HTR-8/SVneo (cell line): ENCODE measurements at places on chromosomes 6 and 20.

GRCh38 chr20:47048054-47048453 lies 153.4 kb downstream of the EYA2 start:
- no peak for DNase-seq

GRCh38 chr6:105880030-105880492 lies 206.1 kb upstream of the PRDM1 start:
- DNase-seq, result no peak

DNA sequence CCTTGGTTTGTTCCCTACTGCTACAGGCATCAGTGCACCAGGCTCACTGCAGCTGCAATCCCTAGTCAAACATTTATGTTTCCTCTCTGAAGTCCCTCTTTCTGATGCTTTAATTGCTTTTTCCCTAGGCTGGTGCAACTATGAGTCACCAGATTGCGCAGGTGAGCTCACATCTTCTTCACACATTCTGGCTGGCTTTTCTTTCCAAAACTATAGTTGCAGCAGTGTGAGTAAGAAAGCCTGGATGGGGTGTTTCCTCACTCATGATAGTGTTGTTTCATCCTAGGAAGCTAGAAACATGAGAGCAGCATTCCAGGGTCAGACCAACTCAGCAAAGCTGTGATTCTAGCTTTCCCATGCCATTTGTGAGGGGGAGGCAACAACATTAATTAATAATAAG lies 296.4 kb downstream of the PAX1 start:
- no peak for DNase-seq

DNA sequence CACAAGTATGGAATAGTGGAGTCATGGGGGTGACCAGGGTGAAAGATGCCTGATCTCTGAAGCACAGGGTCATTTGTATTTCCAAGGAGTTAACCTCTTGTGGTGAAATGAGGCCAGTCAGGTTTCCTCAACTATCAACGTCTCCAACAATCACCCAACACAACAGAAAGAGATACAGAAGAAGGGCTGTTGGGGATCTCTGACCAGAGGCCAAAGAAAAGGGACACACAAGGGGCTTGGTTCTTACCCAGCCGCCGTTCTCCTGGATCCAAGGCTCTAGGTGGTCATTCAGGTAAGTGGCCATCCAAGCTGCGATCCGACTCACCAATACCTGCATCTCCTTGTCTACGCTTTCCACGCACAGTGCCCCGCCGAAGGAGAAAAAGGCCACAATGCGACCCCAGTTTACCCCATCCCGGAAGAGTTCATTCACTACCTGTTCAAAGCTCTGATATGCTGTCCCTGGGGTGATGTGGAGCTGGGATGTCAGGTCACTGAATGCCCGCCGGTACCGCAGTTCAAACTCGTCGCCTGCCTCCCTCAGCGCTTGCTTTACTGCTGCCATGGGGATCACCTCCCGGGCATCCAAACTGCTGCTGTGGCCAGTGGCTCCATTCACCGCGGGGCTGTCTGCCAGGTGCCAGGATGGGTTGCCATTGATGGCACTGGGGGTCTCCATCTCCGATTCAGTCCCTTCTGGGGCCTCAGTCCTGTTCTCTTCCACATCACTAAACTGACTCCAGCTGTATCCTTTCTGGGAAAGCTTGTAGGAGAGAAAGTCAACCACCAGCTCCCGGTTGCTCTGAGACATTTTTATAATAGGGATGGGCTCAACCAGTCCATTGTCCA lies 1.0 kb downstream of the BCL2L1 start:
- DNase-seq, result no peak

DNA sequence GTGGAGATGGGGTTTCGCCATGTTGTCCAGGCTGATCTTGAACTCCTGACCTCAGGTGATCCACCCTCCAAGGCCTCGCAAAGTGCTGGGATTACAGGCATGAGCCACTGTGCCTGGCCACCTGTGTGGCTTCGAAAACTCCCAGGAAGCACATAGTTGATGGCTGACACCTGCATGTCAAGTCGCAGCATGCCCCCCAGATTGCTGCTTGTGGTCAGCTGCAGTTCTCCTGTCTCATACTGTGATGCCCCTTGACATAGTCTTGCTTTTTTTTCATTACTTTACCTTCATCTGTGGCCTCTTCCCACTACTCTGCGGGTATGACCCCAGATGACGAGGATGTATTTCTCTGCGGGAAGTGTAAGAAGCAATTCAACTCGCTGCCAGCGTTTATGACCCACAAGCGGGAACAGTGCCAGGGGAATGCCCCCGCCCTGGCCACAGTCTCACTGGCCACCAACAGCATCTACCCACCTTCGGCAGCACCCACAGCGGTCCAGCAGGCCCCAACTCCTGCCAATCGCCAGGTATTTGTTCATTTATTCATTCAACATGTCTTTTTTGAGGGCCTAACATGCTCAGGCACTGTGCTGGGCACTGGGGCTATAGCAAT lies 13.1 kb downstream of the ZNF341 start:
- DNase-seq, result no peak

GRCh38 chr6:52550870-52551269 lies 26.0 kb downstream of the TRAM2 start:
- no peak for DNase-seq

GRCh38 chr6:40077315-40077714 lies 143.1 kb upstream of the MOCS1 start:
- no peak for DNase-seq

GRCh38 chr20:53177687-53178086 lies 205.5 kb downstream of the TSHZ2 start:
- no peak for DNase-seq

DNA sequence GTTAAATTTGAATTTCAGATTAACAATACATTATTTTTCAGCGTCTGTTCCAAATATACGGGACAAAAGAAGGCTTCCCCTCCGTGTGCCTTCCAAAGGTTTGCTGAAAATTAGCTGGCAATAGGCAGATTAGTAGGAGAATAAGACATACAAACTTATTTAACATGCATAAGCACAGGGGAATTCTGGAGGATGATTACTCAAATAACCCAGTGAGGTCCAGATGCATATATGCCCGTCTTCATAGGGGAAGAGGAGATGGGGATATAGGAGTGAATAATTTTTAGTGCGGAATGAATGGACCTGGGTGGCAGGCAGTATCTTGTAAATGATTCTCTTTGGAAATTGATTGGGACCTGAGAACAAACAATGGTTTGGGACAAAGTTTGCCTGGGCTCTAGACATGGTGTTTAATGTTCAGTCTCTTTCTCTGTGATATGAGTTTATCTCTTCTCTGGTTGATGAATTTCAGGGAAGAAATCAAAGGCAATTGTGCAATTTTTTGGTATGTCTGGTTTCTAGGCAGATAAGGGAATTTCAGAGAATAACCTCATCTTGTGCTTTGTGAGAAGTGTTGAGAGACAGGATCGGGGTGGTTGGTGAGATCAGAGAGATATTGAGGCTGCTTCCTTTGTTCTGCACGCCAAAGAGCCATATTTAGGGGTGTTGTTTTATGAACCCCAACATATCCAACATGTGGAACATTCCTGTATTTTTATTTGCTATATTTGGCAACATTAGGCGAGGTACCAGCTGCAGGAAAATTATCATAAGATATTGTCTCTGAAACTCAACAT lies 63.7 kb downstream of the MKKS start:
- no peak for DNase-seq

DNA sequence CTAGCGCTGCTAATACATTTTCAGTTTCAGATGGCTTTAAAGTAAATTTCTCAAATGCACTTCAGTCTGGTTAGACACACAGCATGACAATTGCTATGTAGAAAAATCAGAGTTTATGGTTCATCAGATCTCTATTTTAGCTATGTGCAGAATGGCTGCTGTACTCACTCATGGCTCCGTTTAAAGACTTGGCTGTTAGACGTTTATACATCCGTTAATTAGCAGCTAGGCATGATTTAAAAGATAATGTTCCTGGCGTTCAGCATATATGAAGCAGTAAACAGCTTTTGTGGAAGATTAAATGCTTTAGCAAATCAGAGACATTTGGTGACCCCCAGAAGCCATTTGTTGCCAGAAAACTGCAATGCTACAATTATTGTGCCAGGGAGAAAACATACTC lies 350.0 kb upstream of the MANEA start:
- DNase-seq, result no peak

- no peak for DNase-seq
Measured at GRCh38 chr20:13778827-13779226, 5.9 kb downstream of the ESF1 start.

DNA sequence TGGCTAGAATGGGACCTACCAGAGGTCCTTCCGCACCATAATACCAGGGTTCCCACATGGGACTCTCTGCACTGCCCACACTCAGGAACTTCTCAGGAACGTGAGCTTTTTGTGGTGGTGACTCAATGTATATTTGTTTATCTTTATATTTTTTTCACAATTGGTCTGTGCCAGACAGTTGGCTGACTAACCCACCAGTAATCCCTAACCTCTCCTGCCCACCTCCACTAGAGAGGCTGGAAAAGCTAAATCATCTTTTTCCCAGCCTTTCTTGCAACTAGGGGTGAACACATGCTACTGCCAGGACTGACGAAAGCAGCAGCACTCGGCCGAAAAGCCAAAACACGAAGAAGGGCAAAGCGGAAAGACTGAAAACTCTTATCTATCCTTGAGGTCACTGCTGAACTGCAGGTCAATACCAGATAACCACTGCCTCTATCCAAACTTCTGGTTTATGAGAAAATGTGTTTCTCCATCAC lies 112.9 kb downstream of the TRERF1 start:
- DNase-seq, result peak; percentile 83

DNA sequence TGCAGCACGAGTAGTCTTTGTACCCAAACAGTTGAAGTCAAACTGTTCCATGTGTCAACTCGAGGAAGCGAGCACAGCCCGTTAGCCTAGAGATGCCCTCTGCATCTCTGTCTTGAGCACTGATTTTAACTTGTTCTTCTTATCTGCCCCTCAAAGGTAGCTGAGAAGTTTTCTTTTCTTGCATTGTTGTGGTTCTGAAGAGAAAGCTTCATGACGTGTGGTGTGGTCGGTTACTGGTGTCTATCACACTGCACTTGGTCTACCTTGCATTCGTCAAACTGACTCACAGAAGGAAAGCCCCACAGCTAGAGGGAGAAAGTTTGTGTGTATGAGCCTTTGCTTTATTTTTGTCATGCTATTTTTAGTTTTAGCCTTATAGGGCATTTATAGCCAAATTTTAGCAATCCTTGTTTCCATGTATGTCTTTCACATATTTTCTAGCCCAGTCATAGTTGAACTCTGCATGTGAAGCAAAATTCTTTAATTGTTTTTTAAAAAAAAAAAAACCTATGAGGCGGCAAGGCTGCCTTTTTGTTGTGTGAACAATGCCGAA lies 115.1 kb downstream of the JAG1 start:
- DNase-seq, result no peak

DNA sequence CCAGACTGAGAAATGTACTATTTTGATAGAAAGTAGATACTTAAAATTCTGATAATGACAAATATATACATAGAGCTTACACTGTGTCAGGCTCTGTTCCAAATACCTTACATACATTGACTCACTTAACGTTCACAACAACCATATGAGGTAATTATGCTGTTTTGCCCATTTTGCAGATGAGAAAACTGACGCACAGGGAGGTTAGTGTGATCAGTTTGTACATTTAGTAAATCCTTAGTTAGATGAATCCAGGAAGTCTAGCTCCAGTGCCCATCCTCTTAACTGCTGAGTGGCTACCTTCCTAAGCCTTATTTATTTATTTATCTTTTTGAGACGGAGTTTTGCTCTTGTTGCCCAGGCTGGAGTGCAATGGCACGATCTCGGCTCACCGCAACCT lies 23.3 kb upstream of the GTF3C6 start:
- DNase-seq, result no peak

DNA sequence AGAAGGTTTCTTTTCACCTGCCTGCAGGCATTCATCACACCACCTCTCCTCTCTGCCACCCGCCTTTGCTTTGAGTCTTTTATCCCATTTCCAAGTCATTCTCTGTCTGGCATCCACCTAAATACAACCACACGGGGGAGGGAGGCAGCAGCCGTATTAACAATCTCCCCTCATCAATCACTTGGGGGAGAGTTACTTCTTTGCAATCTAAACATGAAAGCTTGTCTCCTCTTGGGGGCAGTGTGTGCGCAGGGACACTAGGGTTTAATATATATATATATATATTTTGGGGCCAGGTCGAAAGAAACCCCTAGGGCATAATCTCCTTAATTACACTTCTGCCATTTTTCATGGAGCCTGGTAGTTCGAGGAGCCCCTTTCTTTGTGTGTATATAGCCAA lies 214.5 kb downstream of the TSHZ2 start:
- DNase-seq, result no peak

DNA sequence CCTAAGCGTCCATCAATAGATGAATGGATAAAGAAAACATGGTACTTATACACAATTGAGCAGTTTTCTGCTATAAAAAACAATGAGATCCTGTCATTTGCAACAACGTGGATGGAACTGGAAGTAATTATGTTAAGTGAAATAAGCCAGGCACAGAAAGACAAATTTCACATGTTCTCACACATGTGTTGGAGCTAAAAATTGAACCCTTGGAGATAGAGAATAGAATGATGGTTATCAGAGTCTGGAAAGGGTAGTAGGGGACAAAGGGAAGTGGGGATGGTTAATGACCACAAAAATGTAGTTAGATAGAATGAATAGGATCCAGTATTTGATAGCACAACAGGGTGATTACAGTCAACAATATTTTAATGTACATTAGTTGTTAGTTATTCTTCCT lies 1033.5 kb downstream of the HACE1 start:
- no peak for DNase-seq

- DNase-seq, result peak; percentile 12
Measured at GRCh38 chr6:147154454-147154853, 49.8 kb upstream of the STXBP5 start.

DNA sequence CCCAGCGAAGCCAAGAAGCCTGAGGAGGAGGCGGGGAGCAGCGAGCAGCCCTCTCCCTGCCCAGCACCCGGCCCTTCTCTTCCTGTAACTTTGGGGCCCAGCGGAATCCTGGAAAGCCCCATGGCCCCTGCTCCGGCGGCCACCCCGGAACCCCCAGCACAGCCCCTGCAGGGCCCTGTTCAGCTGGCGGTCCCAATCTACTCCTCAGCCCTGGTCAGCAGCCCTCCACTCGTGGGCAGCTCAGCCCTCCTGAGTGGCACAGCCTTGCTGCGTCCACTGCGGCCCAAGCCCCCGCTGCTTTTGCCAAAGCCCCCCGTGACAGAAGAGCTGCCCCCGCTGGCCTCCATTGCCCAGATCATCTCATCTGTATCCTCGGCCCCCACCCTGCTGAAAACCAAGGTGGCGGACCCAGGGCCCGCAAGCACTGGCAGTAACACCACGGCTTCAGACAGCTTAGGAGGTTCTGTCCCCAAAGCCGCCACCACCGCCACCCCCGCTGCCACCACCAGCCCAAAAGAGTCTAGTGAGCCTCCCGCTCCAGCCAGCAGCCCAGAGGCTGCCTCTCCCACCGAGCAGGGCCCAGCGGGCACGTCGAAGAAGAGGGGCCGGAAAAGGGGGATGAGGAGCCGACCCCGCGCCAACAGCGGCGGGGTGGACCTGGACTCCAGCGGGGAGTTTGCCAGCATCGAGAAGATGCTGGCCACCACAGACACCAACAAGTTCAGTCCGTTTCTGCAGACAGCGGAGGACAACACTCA lies 81.9 kb downstream of the SSR1 start:
- no peak for DNase-seq

GRCh38 chr6:74780831-74781230 lies 425.0 kb downstream of the COL12A1 start:
- no peak for DNase-seq
